Fibroblast of villous mesenchyme (primary cell): ENCODE measurements at places on chromosomes 2 and 18. TPM values are rescaled to one million over a fixed set of nuclear protein-coding genes. Genes with fewer than 3 reads are reported as not detected.

GRCh38 chr2:187302586-187302985, 145.5 kb downstream of the CALCRL start:
- DNase-seq: peak; percentile 27

GRCh38 chr18:38695559-38696280, 1130.1 kb upstream of the CELF4 start:
- DNase-seq: no peak

- no peak for DNase-seq
These were observed at the start of gene CCDC195 for GRCh38 chr2:224716201-224716600. TSS of gene CCDC195 (minus strand) at chr2:224716365. CDS start at chr2:224716365, 0 bp downstream.

GRCh38 chr2:237264480-237265219, 149.3 kb downstream of the COL6A3 start:
- no peak for DNase-seq

DNA sequence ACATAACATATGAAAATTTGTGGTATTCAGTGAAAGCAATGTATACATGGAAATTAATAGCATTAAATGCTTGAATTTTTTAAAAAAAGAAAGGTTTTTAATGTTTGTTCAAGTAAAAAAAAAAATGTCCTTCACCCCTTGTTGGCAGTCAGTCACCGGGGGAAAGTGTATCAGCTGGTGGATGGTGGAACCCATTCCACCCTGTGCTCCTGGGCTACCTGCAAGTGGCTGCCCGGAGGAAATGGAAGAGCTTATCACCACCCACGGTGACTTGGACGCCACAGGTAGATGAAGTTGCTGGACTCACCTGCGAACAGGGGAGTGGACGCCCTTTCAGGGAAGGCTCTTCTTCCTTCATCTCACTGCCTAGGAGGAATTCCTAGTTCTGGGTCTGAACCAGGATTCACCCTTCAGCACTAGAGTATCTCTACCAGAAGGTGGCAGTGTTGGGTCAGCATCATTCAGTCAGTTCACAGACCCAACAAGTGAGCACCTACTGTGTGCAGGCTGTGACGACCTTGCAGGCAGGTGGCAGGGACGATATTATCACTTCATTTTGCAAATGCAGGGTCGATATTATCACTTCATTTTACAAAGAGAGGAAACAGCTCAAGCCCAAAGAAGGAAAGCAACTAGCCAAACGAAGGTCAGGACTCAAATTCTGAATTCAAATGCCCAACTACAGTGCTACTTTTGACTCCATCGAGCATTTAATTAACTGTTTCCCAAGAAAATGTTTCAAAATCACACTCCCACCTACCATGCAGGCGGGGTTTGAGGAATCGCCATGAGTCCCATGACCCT, 35.8 kb downstream of the CIB4 start:
- peak; percentile 58 for DNase-seq

- DNase-seq: peak; percentile 64
These were observed 102.4 kb downstream of the COL3A1 start for GRCh38 chr2:189076572-189076971.

GRCh38 chr18:6323319-6323889, 91.3 kb downstream of the L3MBTL4 start:
- no peak for DNase-seq

DNA sequence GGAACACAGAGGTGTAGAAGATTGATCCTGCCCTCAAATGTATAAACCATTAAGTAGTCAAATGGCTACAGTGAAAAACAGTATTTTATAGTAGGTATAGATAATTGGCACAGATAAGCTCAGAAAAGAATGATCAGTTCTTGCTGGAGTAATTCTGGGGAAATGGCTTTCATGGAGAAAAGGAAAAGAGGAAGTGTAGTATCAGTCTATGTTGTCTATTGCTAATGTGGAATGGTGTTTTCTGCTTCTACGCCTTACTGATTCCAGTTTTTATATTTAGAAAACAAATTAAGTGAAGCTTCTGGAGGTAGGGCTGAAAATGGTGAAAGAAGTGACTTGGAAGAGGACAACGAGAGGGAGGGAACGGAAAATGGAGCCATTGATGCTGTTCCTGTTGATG, 22.2 kb downstream of the ZC3H15 start:
- DNase-seq: no peak

Gene SERPINB10
- not detected in 2 replicates for total RNA-seq

DNA sequence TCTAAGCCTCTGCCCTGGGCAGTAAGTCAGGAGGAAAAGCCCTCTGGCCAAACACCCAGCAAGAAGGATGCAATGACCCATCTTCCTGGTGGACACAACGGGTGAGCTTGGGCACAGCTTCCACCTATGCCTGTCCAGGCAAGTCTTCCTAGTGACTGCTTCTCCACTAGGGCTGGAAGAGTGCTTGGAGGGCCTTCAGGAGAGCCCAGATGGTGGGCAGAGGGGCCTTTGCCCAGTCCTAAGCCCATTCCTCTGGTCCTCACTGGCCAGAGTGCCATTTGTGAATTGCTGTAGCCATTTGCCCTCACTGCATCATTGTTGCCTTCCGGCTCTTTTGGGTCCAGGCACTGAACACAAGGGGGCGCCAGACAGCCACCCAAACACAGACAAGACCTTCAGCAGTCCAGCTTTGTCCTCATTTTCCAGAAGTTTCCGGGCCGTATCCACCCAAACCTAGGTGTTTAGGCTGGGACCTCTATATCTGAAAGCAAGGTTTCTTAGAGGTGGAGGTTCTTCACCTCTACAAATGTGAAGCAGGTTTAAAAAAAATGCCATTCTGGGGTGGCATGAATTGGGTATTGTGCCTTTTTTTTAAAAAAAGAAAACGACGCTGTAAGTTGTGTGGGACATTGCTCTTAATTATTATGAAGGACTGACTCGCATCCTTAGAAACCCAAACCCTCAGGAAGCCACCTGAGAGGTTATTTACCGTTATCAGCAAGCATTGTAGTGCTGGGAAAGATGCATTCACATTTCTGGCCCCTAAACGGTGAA, 29.5 kb downstream of the PAX8 start:
- peak; percentile 80 for DNase-seq

Gene EIF5B
- 15.8 and 19.0 TPM in 2 replicates for total RNA-seq

GRCh38 chr18:22952525-22952924, 19.4 kb downstream of the RBBP8 start:
- no peak for DNase-seq

DNA sequence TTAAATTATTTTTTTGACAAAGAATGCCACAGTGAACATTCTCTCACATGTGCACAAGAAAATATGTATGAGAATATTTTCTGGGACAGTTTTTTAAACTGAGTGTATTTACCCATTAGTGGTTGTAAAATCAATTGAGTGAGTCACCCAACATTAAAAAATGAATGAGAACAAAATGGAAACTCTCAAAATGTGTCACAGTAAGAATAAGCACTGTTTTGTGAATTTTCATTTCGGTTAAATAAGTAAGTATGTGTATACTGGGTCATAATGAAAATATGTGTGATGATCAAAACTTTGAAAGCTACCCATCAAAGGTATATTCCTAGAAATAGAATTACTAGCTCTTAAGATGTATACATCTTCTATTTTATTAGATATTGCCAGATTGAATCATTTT, 11.6 kb downstream of the BABAM2 start:
- no peak for DNase-seq

- no peak for DNase-seq
These were observed 6.7 kb downstream of the GYPC start for GRCh38 chr2:126662621-126663020.

GRCh38 chr2:153165021-153165420, 313.5 kb downstream of the RPRM start:
- DNase-seq: no peak

- DNase-seq: no peak
These were observed 72.2 kb upstream of the B3GNT7 start for GRCh38 chr2:231323316-231323715.

DNA sequence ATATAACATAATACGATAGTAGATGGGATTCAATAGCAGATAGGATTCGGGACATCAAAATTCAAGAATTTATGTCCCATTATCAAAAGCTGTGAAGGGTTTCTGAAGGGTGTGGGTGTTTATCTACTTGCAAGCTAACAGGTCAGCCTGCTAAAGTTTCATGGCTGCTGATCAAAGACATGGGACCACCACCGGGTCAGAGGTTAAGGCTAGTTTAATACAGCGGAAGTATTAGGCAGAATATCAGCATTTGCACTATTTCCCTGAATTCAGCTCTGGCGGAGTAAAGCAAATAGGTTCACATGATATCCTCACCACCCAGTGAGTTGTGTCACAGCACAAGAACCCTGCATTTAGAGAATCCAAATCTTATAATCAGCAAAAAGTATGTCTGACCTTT, 82.5 kb downstream of the DSEL start:
- DNase-seq: no peak

- no peak for DNase-seq
These were observed 37.0 kb downstream of the SP100 start for GRCh38 chr2:230453006-230453405.

DNA sequence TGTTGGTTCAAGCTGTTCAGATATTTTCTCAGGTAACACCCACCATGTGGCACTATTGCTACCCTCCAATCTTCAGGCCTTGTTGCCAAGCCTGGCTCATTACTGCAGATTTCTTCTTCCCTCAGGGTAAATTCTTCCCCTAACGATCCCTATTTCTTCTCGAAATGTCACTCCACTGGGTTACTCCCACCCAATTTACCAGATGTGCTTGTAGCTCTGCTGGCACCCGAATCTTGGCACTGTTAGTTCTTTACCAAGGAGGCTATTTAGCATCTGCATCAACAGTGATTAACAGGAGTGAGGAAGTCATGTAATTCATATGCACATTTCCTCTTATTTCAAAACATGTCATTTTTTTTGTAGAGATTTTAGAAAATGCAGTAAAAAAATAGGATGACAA, 217.1 kb upstream of the CYRIA start:
- no peak for DNase-seq

GRCh38 chr2:16958266-16958665, 292.6 kb upstream of the CYRIA start:
- no peak for DNase-seq

DNA sequence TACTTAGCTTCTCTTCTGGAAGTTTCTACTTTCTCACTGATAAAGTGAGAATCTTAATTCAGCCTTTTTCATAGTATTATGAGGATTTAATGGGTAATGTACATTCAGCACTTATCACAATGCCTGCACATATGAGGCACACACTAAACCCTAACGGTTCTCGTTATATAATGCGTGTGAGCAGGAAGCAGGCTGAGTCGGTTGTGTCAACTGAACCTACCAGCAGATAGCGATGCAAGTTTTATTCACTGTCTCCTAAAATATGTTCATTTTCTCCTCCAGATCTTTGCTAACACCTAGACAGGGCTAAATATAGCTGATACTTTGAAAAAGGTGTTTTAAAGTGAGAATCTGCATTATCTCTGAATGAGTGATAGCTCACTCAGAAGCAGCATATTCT, 201.6 kb downstream of the ALPK2 start:
- DNase-seq: no peak

- DNase-seq: no peak
These were observed 31.4 kb downstream of the EIF2AK2 start for GRCh38 chr2:37125416-37125815.

DNA sequence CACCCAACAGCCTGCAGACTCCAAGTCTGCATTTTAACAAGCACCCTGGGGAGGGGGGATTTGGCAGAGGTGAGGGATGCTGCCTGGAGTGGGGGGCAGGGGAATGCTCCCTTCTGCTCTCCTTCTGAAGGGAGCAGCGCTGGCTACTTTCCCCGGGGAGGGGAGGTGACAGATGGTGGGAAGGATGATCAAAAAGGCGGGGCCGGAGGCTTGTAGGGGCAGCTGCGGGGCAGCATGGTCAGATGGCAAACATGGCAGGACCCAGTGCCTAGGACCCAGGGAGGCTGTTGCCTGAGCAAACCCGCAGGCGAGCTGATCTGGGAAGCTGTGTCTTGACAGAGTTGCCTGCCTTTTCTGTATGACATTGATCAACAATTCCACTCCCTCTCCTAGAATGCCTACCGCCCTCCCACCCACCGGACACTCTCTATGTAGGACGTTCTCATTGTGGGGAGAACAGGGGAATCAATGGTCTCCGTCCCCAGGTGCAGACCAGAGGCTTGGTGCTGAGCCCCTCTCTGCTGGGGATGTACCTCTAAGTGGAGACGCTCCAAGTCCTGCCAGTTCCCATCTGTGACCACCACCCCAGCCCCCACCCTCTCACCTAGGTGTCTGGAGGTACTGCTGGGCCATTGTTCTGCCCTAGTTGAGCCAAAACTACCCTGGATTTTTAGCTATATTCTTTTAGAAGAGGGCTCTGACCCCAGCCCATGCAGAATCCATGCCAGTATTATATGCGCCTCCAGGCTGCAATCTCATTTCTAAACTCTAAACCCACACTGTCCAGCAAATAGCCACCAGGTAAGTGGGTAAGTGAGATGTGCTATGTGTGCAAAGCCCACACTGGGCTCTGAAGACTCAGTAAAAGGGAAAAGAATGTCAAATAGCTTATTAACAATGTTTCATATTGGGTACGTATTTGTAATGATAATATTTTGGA, 89.7 kb upstream of the SEC11C start:
- DNase-seq: no peak

GRCh38 chr2:18238209-18238608, 322.2 kb downstream of the RDH14 start:
- DNase-seq: no peak

GRCh38 chr2:195687320-195688086, 30.5 kb downstream of the SLC39A10 start:
- DNase-seq: no peak

Gene GREB1L
- total RNA-seq: 8.7 and 25.0 TPM in 2 replicates

Gene RAB1A
- 91.5 and 101 TPM in 2 replicates for total RNA-seq

DNA sequence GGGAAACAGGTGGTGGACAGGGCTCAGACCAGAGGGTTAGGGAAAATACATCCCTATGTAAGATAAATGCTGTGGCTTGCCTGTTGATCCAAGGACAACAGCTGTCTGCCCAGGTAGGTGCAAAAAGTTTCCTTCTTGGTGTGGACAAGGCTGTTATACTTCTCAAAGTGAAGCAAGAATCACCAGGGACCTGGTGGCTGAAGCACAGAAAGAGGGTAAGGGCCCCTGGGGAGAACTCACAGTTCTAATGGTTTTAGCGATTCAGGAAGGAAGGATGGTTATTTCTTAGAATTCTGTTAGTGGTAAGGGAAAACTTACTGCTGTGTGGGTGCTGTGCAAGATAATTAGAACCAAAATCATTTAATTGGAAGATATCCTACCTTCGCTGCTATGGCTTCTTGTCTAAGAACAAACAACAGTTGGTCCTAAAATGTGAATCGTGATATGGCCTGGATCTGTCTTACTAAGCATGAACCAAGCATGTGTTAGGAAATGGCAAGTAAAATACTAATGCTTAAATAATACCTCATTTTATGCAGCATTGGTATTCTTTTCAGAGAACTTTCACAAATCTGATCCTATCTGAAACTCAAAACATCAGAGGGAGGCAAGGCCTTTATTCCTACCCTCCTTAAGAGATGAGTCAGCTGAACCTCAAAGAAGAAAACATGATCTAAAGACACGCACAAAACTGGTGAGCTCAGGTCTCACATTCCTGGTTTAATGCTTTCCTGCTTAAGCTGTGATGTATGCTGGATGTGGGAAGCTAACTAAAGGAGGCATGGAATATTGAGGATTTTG, 159.2 kb upstream of the THUMPD2 start:
- DNase-seq: peak; percentile 75

Gene OTOS
- total RNA-seq: not detected in 2 replicates

DNA sequence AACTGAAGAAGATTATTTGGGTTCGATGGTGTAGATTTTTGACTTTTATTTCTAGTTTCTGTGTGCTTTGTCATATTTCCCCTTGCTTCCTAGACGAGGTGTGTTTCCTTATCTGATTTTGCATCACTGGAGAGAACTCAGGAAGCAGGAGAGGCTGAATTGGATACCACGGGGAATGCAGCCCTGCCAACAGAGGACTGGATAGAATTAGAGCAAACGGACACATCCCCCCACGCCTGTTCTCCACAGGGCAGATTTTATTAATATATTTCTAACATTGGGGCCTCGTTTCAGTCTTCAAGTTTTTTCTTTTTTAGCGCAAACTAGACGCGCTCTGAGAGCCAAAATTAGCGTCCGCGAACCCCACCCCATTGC, 678 bp upstream of the VAPA start:
- DNase-seq: no peak

Gene NAT8
- total RNA-seq: not detected in 2 replicates
